OCI-M1 (cell line): ENCODE measurements at places on chromosomes 7 and 10.
A peak's percentile ranks its signal among the peaks of the same experiment; 100 is the strongest.

GRCh38 chr7:20364571-20365196 is 34.0 kb downstream of the ITGB8 start:
- DNase-seq: no peak

DNA sequence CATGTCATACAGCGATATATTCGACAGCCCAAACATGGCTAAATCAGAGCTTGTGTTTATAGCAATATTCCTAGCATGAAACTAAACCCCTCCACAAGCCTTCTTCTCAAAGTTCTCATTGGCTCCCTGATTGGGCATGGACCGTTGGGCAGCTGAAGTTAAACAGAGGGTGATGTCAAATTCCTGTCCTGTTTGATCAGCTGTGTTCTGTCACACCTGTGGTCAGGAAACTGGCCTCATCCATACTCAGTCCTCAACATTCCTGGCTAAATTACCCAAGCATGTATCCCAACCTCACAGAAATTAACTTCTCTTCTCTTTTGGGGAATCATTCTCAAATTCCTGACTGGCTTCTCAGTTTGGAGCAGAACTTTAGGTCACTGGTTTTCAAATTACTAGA is 107.9 kb downstream of the ODAD2 start:
- no peak for DNase-seq

GRCh38 chr7:110771717-110772116 is 319.2 kb upstream of the LRRN3 start:
- peak; percentile 3 for DNase-seq

GRCh38 chr7:158662610-158663427 is 41.8 kb downstream of the NCAPG2 start:
- DNase-seq: no peak

- DNase-seq: no peak
These were observed 35.8 kb downstream of the LAMB4 start for GRCh38 chr7:108094346-108094745.

DNA sequence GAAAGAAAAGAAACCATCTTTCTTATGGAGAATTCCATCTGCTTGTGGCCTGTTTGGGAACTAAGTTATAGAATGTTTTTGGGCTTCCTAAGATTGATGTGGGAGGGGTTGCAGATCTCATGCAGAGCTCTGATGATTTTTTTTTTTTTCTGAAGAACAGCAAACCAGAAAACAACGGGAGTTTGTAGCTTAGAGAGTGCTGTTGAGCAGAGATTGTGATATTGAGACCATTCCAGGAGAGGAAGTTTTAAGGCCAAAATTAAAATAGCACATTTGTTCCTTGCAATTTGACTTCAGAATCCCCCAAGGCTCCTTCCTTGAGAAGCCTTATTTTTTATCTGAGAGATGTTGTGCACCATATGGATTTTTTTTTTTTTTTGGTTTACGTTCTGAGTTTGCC is 159.5 kb upstream of the NRP1 start:
- DNase-seq: no peak

DNA sequence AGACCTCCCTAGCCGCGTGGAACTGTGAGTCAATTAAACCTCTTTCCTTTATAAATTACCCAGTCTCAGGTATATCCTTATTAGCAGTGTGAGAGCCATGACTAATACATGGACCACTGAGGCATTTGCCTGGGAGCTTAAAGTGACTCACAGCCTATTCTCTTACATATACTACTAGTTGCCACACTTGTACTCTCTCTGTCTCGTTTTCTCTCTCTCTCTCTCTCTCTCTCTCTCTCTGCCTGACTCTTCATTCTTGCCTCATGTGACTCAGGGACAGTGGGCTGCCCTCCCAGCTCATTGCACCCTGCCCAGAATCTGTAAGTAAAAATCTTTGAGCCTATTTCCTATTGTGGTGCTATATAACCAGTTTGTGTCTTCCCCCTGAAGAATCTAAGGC is 238.5 kb upstream of the MAGI2 start:
- DNase-seq: no peak

DNA sequence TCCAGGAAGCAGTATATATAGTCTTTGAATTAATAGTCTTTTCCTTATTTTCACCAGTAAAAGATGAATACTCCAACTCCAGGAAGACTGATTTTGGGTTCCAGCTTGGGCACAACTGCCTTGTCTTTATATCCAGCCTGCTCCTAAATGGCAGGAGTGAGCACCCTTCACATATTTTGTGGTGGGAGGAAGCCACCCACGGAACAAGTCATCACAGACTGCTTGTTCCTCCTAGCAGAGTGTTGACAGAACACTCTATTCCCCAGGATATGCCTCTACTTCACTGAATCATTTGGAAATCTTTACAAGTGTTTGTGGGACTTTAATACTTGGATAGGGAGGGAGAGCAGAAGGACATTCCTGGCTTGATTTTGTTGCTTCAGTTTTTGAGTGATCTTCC is 31.7 kb downstream of the ITPRID1 start:
- no peak for DNase-seq

- DNase-seq: no peak
These were observed 70.1 kb upstream of the EEPD1 start for GRCh38 chr7:36082910-36083309.

GRCh38 chr10:44173608-44173894 is 211.3 kb downstream of the CXCL12 start:
- no peak for DNase-seq

- DNase-seq: peak; percentile 87
These were observed 220.5 kb downstream of the CDK14 start for GRCh38 chr7:90816511-90817142.

- DNase-seq: no peak
These were observed 502.0 kb upstream of the MKI67 start for GRCh38 chr10:128628252-128628651.

DNA sequence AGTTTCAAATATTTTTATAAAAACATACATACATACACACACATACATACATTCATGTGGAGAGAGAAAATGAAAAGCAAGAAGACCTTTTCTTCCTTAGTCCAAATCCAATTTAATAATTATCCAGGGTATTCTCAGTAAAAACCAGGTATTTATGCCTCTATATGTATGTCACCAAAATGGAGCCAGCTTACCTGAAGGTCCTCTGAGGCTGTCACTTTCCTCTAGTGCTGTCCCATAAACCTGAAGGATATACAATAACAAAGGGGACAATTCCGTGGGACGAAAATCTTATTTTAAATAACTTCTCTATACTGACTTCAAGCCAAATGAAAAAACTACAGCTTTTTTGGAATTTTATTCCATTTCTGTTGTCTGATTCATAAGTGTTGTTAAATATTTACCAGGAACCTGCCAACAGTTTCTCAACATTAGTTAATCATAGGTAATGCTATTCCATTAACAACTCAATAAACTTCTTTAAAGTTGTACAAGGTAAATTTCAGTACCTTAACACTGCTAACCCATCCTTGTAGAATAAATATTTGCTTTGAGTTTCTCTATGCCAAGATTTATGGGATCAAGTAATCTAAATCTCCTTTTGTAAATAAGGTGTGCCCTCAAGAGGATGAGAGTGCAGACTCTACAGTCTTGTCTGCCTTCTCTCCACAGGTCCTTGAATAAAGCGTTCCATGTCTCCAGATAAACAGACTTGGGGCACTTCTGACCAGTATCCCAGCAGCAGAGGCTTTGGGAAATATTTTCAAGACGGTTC is 260.3 kb downstream of the AHR start:
- DNase-seq: no peak

- no peak for DNase-seq
These were observed 22.5 kb downstream of the UPP1 start for GRCh38 chr7:48111596-48111995.

GRCh38 chr10:119917777-119918176 is 25.2 kb downstream of the SEC23IP start:
- peak; percentile 24 for DNase-seq

DNA sequence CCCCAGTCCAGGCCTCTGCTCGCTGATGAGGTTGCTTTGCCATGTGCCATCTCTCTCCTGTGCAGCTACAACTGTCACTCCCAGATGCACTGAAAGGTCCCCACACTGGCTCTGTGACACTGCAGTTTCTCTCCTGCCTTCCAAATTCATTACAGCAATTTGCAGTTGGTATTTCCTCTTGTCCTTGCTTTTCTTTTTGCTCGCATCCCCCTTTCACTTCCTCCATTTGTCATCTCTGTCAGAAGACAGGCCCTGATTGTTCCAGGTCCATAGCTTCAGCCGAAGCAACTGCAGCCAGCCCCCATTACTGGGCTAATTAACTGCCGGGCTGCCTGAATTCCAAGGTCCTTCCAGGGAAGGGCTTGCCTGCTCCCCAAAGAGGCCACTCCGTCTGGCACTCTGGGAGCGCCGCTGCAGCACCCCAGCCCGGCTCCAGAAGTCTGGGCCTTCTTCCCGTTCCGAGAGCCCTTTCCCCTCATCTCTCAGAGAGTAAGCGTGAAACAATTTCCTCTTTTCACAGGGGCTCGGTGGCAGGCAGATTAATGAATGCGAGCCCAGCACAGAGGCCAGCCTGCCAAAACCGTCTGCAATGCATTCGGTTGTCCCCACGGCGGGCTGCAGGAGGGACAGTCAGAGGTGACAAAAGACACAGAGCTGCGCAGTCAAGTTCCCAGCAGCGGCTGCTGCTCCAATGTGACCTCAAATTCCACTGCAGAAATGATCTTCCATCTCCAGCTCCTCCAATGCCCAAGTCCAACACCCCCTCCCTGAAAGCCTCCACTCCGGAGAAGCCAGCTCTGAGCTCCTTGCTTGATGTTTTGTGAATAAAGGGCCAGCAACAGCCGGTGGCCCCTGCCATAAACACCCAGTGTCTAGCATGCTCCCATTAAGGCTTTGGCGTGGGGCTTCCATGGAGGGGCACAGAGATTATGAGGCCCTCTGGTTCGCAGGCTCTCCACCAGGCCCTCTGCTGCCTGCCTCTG is 279.4 kb upstream of the HABP2 start:
- DNase-seq: no peak

- peak; percentile 61 for DNase-seq
These were observed 4.6 kb upstream of the TWIST1 start for GRCh38 chr7:19121977-19122588.

- no peak for DNase-seq
These were observed 29.9 kb downstream of the AP5Z1 start for GRCh38 chr7:4805110-4805983.

GRCh38 chr10:100130831-100131230 is 49.2 kb upstream of the CPN1 start:
- no peak for DNase-seq

- DNase-seq: no peak
These were observed 27.2 kb upstream of the AP5Z1 start for GRCh38 chr7:4748231-4748681.

DNA sequence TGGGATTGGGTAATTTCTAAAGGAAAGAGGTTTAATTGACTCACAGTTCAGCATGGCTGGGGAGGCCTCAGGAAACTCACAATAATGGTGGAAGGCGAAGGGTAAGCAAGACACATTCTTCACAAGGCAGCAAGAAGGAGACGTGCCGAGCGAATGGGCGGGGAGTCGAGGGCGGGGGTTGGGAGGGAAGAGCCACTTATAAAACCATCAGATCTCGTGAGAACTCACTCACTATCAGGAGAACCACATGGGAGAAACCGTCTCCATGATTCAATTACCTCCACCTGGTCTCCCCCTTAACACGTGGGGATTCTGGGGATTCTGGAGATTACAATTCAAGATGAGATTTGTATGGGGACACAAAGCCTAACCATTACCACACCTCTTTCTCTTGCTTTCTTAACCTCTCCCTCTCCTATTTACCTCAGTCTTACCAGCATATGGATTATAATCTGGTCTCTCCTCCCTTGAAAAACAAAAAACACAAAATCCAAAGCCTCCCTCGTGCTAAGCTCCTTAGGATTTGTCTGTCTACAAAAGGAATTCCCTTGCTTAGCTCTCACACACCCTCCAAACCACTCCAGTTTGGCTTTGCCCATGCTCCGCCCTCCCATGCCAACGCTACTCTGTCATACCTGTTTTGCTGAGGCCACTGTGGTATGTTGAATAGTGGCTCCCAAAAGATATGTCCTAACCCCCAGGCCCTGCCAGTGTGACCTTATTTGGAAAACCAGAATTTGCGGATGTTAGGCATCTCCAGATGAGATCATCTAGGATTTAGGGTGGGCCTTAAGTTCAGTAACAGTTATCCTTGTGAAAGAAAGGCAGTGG is 19.6 kb upstream of the EFCAB10 start:
- DNase-seq: no peak

GRCh38 chr10:9634466-9634865 is 1383.2 kb upstream of the CELF2 start:
- DNase-seq: no peak

DNA sequence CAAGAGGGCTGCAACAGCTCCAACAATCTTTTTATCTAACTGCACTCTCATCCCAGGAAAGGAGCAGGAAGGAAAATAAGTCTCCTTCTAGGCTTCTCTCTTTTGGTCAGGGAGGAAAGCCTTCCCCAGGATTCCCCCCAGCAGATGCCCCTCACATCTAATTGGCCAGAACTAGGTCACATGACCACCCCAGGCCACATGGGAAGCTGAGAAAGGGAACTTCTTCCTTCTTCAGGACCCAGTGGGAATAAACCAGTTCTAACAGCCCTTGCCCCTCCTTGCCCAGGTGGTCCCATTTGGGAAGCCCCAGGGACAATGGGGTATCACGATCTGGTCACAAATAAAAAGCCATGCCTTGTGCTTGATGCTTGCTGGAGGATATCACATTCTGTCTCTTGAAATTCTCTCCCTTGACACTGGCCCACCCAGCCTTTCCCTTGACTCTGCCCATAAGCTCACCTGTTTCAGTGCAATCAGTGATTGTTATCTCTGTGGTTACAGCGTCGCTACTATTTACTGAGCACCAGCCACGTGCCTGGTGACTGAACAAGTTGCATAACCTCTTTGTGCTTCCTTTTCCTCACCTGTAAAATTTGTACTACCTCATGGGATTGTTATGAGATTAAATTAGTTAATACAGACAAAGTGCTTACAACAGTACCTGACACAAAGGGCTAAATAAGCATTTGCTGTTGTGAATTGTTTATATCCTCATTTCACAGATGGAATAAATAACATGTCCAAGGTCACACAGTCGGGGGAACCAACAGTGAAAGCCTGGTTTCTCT is 9.0 kb upstream of the TACR2 start:
- no peak for DNase-seq

- no peak for DNase-seq
These were observed 223.6 kb downstream of the GATA3 start for GRCh38 chr10:8278099-8278498.

DNA sequence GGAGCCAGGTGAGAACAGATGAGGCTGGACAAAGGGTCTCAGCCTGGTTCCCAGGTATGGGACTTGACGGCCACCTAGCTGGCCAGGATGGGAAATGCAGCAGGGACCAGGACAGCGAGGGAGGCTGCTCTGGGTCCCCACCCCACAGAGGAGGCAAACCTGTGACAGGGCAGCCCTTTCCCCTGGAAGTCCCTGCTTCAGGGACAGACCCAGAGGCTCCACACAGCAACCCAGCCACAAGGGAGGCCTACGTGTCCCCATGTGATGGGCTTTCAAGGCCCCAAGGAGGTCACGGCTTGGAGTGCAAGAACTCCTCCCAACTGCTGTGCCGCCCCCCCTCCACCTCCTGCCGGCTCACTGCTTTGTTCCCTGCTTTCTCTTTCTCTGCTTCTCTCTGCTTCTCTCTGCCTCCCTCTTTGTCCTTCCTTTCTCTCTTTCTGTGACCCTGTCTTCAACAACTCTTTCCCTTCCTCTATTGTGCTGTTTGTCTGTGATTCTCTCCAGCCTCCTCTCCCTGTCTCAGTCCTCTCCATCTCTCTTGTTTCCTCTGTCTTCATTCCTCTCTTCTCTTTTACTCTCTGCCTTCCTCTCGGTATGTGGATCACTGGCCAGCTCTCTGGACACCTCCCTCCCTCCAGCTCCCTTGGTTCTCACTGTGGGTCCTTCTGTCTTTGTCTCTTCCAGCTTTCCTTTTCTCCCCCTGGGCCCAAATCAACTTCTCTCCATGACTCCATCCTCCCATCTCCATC is 9.6 kb upstream of the EIF5AL1 start:
- DNase-seq: peak; percentile 26

GRCh38 chr7:12383377-12383776 is 20.3 kb downstream of the VWDE start:
- DNase-seq: no peak
